Fibroblast of the conjunctiva (primary cell): ENCODE measurements at places on chromosomes 16 and 17.

DNA sequence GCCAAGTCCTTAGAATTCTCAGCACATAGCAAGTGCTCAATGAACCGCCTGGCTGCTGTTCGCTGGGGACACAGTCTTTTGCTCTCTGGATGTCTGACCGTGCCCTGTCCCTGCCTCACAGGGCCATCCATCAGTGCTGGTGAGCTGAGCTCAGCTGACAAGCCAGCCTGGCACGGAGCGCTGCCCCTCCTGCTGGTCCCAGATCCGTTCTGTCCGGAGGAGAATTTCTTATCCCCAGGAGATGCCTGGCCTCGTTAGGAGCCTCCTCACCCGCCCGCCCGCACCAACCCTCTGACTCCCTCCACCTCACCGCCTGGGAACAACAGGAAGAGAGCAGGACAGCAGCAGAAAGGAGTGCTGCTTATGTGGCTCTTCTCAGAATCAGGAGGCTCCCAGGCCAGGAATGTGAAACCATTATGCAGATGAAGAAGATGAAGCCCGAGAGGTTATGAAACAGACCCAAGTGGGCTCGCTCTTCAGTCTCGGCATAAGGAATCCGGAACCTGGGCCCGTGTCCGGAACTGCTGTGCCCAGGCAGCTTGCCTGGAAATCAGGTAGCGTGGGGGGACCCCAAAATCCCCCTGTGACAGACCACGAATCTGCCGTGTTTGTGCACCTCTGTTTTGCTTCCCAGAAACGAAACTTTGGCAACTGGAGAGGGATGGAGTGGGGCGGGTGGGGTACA lies 28.8 kb upstream of the RMI2 start:
- no peak for DNase-seq

DNA sequence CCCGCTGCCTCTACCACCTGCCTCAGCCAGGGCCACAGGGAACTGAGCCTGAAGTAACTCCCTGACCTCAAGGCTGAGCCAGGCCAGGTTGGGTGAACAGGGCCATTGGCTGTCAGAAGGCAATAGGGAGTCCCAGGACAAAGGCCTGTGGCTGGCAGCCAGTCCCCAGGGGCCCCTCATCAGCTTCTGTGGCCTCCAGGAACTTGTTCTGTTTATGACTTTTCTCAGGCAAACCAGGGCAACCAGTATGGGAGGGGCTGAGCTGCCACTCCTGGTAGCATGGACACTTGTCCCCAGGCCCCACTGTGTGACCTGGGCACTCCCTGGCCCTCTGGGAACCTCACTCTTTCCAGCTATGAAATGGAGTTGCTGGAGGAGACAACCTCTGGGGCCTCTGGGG lies 40.1 kb downstream of the CPNE2 start:
- DNase-seq: no peak

DNA sequence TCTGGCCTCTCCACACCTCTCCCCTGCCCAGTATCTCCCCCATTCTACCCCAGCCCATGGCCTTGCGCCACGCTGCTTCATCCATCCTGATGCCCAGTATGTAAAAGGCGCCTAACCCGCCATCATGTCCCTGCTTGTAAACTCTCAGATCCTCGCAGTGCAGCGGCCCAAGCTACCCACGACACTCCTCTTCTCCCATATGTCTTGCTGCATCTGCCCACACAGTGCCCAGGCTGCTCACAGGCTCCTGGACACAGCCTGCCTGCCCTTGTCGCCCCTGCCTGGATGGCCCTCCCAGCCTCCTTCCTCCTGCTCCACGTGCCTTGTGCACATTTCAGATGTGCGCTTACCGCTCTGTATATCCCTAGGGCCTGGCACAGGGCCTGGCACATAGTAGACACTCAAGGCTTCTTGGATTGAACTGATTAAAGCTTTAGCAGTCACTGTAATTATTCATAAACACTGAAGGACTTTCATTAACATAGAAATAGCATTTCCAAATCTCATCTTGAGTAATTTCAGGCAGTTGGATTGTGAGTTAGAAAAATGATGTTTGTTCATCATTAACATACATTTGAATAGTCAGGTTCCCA lies 129.1 kb downstream of the CLEC16A start:
- no peak for DNase-seq

GRCh38 chr17:78661093-78661770 lies 84.0 kb upstream of the DNAH17 start:
- no peak for DNase-seq

- no peak for DNase-seq
Observed at GRCh38 chr17:44911133-44912001, 3.9 kb downstream of the GFAP start.

DNA sequence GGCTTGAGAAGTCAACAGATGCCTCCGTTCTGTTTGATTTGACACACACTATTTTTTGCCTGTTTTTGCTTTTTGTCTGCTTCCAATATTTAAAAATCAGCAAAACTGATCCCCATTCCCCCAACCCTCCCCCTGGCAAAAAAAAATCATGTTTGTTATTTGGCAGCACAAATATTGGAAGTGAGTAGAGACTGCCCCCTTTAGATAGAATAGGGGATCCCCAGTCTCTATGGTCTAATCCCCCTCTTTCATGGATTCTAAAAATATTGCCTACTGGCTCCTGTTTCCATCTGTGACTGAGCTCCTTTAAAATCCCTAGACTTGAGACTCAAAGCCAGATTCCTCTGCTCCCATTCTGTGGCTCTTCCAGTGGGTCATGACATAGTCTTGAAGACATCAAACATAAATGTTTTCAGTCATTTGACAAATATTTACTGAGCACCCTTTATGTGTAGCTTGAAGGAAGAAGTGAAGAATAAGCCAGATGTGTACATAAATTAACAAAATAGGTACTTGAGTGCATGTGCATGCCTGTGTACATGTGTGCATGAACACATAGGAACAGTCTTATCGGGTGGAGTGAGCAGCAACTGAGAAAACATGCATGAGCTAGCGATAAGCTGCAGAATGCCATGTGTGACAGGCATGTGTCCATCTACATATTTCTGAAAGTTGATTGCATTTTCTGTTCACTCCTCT lies 101.2 kb downstream of the SALL1 start:
- no peak for DNase-seq

GRCh38 chr16:8088820-8089338 lies 501.4 kb downstream of the TMEM114 start:
- no peak for DNase-seq

- no peak for DNase-seq
Observed at GRCh38 chr17:50353600-50354195, 7.8 kb downstream of the XYLT2 start.

DNA sequence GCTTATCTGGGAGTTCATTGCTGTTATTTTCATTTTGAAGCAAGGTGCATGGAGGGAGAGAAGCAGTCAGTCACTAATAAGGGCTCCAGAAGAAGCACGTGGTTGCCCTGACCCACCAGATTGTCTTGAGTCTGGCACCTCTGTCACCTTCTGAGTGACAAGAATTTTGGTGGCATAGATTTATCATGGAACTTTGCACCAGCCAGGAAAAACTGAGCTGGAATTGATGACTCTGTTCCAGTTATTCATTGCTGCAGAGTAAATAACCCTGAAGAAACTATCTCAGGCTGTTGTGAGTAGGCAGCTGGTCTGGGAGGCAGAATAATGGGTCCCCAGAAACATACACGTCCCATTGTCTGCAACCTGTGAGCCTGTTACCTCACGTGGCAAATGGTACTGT lies 44.8 kb downstream of the HSD17B2 start:
- no peak for DNase-seq

DNA sequence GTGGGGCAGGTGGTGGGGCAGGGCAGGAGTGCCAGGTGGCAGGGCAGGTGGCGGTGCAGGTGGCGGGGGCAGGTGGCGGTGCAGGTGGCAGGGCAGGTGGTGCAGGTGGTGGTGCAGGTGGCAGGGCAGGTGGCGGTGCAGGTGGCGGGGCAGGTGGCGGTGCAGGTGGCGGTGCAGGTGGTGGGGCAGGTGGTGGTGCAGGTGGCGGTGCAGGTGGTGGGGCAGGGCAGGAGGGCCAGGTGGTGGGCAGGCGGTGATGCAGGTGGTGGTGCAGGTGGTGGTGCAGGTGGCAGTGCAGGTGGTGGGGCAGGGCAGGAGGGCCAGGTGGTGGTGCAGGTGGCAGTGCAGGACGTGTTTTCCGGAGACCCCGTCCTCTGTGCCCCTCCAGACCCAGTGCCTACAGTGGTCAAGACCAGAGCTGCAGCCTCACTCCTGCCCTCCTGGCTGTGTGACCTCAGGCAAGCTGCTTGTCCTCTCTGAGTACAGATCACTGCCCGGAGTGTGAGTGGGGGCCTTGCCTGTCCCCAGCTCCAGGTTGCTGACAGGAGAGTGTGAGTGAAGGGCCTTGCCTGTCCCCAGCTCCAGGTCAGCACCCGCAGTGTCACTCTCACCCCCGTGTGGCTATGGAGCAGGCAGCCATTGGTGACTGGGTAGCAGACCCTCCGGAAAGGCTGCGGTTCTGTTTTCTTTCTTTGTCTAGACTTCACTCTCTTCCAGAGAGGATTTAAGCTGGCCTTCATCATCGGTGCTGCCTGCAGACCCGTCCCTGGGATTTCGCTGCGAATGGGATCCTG lies 16.1 kb upstream of the NPTX1 start:
- no peak for DNase-seq

DNA sequence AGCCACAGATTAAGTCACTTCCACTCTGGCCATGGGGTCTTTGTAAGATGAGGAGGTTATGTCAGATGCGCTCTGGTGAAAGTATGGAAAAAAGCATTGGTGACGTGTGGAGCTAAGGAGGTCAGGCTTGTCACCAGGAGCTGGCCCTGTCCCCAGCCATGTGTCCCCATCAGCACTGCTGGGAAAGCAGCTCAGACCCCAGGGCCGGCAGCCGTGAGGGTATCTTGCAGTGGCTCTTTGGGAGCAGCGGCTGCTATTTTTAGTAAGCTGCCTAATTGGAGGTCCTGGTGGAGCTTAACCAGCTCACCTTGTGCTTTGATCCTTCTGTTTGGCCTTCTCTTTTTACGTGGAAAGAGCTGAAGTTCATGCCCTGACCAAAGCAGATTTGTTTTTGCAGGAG lies 60.9 kb downstream of the MPRIP start:
- DNase-seq: no peak

DNA sequence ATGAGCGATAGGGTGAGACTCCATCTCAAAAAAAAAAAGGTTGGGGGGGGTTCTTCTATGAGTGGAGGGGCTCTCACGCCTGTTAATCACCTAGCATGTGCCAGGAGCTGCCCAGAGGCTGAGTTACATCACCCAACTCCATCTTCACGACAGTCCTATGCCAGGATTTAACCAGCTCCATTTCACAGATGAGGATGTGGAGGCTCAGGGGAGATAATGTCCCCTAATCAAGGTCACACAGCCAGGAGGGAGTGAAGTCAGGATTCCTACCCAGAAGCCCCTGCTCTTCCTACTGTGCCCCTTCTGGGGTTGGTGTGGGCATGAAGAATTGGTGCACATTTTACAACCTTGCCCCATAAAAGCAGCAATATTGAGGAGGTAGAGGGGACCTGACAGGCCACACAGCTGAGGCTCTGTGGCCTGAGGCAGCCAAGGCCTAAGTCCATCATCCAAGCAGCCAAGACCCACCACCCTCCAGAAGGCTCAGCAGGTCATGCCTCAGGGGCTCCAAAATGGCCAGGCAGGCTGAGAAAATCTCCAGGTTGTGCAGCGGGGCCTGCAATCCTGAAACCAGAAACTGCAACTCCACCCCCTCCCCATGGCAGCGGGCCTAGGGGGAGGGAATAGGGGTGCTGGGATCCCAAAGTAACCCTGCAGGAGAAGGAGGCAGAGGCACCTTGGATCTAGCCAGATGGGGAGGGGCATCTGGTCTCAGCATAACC lies 6.9 kb downstream of the PPY start:
- no peak for DNase-seq

GRCh38 chr16:23964136-23964535 lies 128.4 kb downstream of the PRKCB start:
- DNase-seq: no peak

- no peak for DNase-seq
Observed at GRCh38 chr16:57823836-57824235, 21.5 kb upstream of the KIFC3 start.

DNA sequence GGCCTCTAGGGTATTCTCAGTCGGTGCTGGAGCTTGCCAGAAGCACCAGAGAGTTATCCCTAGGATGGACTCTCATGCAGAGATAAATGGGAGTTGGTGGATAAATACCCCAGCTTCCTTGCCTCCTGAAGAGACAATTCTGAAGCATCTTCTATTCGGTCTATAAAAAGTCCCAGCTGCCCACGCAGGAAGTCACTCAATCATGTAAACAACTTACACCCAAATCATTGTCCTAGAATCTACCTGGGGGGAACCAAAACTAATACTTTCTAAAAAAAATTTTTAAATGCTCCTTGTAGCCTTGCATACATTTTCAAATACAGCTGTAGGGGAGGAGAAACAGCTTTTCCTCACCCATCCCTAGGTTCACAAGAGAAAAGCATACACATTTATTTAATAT lies 66.6 kb upstream of the ELAC2 start:
- DNase-seq: no peak

DNA sequence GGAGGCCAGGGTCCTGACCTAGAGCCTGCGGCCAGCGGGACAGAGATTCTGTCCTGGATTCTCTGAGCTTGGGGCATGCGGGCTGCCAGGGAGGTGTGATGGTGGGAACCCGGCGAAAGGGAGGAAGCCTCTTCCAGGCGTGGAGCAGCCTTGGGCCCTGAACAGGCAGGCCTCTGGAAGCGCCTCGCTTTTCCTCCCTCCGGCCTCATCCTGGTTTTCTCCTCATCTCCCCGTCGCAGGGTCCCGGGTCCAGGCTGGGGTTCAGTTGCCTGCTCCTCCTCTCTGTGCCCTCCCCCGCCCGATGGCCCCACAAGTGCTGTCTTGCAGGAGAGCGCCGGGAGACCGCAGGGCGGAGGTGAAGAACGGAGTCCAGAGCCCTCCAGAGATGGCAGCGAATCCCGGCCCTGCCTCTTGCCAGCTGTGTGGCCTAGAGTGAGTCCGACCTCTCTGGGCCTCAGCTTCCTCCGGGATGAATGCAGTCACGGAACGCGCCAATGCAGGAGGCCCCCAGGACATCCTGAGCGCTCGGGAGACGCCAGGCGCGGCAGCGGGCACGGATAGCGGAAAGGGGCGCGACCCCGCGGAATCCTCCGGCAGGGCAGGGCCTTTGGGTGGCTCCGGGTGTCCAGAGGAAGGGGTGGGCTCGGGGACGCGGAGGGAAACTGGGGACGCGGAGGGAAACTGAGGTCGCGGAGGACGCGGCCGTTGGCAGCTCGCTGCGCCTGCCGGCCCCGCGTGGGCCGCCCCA lies 553 bp upstream of the RAB11FIP4 start:
- DNase-seq: no peak
